ENCODE measurements at places on chromosomes 12 and 14. TPM values are rescaled to one million over a fixed set of nuclear protein-coding genes. Genes with fewer than 3 reads are reported as not detected.

GRCh38 chr14:65723348-65723747, 310.8 kb downstream of the FUT8 start:
- DNase-seq: no peak

DNA sequence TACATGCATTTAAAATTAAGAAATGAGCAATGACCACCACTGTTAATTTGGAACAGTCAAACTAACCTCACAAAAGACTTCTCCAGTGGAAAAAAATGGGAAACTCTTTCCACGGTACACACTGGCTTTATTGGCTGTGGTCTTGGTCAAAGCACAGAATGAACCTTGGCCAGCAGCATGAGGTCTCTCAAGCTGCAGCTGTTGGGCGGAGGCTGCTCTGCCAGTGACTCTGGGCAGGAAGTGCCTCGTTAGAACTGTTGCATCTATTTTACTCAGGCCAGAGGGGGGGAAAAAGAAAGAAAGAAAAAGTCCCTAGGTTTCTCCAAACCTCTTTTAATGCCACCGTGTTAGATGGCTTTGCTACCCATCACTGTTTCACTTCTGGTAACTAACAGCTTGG, 279.8 kb upstream of the DIO2 start:
- no peak for DNase-seq

GRCh38 chr12:96396914-96397313, 3.3 kb downstream of the CDK17 start:
- no peak for DNase-seq

GRCh38 chr12:92640691-92641090, 62.1 kb upstream of the PLEKHG7 start:
- no peak for DNase-seq

DNA sequence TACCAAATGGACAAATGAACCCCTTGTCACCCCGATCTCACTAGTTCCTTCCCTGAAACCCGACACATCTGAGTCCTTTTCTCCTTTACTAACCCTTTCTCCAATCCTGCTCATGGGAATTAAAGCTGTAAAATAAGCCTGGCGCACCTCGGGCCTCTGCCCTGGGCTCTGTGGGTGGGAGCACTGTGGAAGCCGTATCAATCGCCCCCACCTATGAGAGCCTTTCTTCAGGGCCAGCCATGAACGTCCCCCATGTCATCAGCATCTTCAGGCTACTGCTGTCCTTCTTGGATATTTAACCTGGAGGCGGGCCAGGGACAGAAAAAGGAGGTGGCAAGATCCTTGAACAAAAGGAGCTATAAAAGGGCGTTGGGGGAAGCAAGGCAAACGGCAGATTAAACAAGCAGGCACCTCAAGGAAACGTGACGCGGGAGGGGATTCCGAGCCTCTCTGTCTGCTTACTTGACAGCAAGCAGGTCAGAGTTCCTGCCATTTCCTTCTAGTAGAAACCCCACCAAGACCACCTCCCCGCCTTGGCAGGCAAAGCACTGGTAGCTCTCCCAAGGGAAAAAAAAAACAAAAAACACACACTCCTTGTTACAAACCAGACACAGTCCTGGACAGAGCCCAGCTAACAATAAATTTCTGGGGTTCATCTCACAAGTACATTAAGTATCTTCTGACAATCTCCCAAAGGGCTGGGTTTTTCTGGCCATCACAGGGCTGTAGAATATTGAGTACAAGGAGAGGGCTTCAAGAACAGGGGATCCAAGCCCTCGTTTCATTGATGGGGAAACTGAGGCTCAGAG, 62.9 kb downstream of the DPF3 start:
- no peak for DNase-seq

DNA sequence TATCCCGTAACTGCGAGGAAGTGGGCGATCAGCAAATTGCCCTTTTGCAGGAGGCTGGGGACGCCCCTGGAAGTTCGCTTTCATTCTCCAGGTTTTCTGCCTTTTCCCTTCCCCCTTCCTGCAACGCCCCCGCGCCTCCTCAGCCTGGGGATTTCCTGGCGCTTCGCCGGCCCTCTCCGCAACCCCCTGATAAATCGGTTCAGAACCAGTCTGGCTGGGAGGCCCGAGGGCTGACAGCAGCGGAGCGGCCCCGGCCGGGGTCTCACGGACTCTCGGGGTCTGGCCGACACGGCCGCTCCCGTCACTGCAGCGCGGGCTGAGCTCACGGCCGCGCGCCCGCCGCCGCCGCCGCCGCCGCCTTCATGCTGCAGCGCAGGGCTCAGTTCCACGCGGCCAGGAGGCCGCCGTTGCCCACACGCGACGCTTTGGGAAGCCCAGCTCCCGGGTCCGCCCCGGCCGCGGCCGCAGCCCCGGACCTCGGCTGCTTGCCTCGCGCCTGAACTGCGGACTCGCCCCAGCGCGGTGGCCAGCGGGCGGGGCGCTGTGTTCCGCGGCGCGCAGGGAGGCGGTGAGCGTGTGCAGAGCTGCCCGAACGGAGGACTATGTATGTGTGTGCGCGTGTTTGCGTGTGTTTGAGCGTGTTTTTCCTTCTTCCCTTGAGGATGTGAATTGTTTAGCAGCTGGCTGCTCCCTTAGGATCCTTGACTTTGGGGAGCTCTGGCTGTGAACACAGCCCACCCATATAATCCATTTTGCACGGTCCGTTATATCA, at the start of gene LRFN5:
LRFN5 (plus strand) TSS at position 345 of the 772 bp plus-strand sequence.
- DNase-seq: no peak

- no peak for DNase-seq
Observed at GRCh38 chr12:103269946-103270345, 225.8 kb downstream of the C12orf42 start.

DNA sequence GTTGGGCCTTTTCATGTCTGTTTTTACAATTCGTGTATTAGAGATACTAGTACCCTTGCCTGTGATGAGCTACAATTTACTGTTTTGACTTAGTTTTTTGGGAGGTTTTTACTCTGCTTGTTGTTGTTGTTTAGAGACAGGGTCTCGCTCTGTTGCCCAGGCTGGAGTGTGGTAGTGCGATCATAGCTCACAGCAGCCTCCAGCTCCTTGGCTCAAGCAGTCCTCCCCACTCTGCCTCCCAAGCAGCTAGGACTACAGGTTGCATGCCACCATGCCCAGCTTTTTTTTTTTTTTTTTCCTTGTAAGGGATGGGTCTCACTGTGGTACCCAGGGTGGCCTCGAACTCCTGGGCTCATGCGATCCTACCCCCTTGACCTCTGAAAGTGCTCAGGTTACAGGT, 52.0 kb upstream of the DIP2B start:
- DNase-seq: no peak

DNA sequence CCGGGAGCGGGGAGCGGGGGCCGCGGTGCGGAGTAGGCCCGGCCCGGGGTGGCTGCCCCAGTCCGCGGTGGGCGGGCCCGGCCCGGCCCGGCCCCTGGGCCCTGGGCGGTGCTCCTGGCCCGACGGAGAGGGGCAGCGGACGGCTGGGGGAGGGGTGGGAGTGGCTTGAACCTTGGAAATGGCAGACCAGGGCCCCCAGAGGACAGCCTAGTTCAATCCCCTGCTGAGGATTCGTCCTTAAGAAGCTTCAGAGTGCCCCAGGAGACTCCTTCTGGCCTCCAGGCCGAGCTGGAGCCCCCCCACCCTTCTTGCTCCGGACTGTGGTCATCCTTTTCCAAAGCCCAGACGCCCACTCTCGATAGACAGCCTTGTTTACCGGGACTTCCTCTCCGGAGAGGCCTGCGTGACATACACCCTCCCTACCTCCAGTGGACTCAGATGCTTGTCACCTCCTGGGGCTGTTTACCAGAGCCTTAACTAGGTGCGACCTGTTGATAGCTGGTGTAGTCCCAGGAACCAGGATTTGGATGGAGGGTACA, 458 bp downstream of the KHNYN start:
- no peak for DNase-seq

DNA sequence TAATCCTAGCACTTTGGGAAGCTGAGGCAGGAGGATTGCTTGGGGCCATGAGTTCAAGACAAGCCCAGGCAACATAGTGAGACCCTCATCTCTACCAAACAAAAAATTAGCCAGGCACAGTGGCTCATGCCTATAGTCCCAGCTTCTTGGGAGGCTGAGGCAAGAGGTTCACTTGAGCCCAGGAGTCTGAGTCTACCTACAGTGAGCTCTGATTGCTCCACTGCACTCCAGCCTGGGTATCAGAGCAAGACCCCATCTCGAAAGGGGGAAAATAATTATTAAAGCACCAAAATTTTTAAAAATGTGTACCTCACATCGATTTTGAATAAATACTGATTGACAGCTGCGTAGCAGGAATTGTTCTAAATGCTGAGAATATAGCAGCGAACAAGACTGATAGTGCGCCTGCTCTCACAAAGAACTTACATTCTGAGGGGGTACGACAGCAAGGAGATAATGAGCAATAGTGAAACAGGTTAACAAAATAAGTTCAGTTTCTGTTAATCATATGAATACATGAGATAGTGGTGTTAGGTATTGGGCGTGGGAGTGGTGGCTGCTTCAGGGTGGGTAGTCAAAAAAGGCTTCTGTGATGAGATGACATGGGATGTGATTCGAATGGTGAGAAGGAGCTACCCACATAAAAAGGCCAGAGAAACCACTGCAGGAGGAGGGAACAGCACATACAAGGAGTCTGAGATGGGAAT, 19.6 kb downstream of the HCFC2 start:
- DNase-seq: no peak

GRCh38 chr12:15562263-15562662, 226.9 kb downstream of the EPS8 start:
- DNase-seq: no peak

DNA sequence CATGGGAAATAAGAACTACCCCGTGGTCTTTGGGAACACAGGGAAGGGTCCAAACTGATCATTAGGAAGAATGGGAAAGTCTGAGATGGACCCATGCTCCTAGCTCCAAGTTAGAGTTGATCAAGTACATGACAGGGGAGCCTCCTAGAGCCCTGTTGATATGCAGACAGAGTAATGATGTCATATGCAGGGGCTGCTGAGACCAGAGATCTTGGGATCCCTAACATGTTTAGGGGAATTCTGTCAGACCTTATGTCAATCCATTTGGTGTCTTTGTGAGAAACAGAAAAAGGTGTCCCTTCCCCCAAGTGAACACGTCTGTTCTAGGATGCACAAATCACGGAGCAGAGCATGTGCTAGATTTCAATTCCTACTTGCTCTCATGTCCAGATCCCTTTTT, 6.6 kb downstream of the SLC25A21 start:
- DNase-seq: no peak

DNA sequence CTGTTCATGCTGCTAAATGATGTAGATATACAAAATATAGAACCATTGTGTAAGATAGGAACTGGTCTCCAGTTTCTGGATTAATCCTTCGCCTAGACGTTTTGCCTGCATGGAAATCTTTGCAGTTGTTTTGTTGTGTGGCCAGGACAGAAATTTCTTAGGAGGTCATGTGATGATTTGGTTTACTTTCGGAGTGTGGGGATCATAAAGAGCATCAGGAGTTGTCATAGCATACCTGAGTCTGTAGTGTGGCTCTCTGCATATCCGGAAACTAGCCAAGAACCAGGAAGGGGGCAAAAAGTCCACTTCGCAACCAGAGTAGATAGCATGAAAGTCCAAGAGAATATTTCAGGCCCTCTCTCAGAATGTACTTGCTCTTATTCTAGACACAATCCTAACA, 3.1 kb downstream of the SAMD4A start:
- DNase-seq: no peak

DNA sequence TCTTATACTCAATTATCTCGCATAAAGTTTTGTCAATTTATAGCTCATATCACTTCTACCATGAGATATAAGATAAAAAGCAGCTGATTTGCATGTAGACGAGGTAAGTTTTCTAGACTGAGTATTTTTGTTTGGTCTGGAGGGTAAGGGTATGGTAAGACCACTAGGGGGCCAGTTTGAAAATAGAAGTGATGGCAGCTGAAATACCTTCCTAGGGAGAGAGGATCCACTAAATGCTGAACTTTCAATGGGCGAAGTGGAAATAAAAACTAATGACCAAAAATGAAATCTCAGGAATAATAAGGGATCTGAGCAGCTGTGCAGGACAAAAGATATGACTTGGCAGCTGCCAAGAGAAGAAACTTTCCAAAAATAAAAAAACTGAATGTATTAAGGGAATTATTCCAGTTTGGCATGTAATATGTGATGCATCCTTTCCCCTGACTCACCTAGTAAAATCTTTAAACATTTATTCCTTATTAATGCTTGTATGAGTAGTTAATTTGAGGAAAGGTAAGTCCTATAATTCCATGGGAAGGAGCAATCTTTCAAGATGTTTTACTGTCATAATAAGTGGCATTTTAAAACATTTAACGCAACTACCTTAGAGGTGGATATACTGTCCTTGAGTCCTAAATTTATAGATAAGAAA, 754.5 kb downstream of the C12orf50 start:
- no peak for DNase-seq

DNA sequence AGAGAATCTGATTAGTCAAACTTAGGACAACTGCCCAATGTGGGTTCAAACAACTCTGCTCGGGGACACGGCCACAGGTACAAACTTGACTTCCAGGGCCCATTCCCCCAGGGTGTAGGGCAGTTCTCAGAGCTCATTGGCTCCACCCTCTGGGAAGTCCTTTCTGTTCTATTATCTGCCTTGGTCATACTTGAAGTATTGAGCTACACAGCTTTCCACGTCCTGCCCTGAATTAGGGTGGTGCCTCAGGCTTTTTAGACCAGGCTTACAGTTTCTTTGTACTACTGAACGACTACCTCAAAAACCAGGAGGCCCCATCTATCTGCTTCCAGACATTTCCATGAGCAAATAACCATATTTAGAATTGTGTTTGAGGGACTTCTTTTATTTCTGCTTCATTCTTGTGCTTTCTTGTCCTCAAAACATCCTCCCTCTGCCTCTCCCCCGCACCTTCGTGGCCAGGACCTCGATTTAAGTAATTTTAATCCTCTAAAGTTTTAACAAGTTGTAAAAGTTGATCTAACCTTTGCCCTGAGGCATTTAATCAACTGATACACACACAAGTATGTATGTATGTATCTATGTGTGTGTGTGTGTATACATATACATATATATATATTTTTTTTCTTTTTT, 281.7 kb upstream of the AMIGO2 start:
- DNase-seq: no peak

Gene DEGS2
- not detected for polyA plus RNA-seq

Gene USP44
- polyA plus RNA-seq: 1.2 TPM

Gene FAM90A1
- 0.20 TPM for polyA plus RNA-seq

Gene RAP1B
- polyA plus RNA-seq: 210 TPM

Gene AKAP5
- 0.17 TPM for polyA plus RNA-seq

Gene OTX2
- not detected for polyA plus RNA-seq

Gene C12orf50
- polyA plus RNA-seq: not detected
